ENCODE measurements at places on chromosomes 11 and 22.

DNA sequence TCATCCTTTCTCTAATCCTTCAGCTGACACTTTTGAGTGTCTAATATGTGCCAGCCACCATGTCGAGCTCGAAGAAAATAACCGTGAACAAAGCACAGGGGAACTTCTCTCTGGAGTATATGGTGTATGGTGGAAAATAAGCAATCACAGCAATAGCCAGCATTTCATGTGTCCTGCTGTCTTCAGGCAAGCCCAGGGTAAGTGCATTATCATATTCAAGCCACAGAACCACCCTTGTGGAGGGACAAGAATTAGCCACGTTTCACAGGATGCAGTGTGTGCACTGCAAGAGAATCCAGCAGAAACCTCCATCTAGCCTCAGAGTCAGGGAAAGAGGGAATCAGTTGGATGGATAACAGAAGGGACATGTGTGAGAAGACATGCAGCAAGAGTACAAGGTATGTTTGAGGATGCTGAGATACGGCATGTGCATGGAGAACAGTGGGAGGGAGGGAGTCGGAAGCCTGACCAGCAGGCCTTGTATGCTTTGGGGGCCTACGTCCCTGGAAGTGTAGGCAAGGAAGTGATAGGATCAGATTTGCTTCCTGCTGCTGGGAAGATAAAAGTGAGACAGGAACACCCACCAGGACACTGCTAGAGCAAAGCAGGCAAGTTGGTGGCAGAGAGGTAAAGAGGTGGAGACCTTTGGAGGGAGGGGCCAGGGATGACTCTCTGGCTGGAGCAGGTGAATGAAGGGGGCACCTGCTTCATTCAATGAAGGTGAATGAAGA is 14.7 kb upstream of the GNAZ start:
- no peaks in the 10 kb centered on the region for H3K4me1 ChIP-seq
- no peaks in the 10 kb centered on the region for H3K36me3 ChIP-seq
- no peaks in the 10 kb centered on the region for H3K27me3 ChIP-seq
- no peak overlapping the region for H3K4me3 ChIP-seq
- DNase-seq: no peak

DNA sequence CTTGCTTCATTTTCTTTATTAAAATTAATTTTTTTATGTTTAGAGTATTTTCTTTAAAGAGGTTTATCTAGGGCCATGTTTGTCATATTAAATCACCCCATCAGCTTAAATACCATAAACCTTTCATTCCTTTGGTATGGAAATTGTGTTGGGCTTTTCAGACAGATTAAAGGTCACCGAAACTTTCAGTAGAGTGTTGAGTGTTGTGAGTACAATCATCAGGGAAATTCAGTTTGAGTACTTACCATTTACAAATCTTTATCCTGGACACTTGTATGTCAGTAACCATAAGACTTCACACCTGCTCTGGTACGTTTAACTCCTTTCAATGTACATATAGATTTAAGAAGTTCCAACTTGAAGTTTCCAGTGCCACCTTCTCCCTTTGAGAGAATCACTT is 12.0 kb downstream of the PRMT3 start:
- H3K4me1 ChIP-seq: no peaks in the 10 kb centered on the region
- no peaks in the 10 kb centered on the region for H3K27me3 ChIP-seq
- no peak overlapping the region for H3K4me3 ChIP-seq
- peaks cover 3% of the 10 kb centered on the region for H3K36me3 ChIP-seq

GRCh38 chr11:107957109-107957588 is 28.9 kb downstream of the RAB39A start:
- no peak overlapping the region for H3K4me3 ChIP-seq
- DNase-seq: no peak
- H3K4me1 ChIP-seq: no peaks in the 10 kb centered on the region
- no peak overlapping the region for H3K27ac ChIP-seq

- H3K27ac ChIP-seq: no peak overlapping the region
- H3K4me3 ChIP-seq: no peak overlapping the region
- H3K36me3 ChIP-seq: no peaks in the 10 kb centered on the region
- DNase-seq: peak; percentile 62
- H3K4me1 ChIP-seq: peaks cover 13% of the 10 kb centered on the region
Measured at GRCh38 chr11:69950120-69950519, 128.0 kb upstream of the ANO1 start.

DNA sequence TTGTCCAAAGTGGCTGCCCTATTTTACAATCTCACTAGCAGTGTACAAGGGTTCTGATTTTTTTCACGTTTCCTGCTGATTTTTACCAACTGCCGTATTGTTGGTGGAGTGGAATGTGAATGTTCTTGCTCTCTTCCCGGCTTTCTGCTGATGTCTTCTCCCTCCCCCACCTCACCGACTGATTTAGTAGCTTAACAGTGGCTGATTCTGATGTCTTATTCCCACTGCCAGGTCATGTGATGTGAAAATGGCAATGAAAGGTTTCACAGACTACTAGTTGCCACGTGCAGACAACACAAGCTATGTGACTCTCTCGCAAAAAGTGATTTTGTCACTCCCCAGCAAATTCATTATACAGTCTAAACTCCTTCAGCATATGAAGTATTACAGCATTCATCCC is 17.3 kb upstream of the NEU3 start:
- no peaks in the 10 kb centered on the region for H3K27me3 ChIP-seq
- H3K4me1 ChIP-seq: no peaks in the 10 kb centered on the region
- no peak overlapping the region for H3K27ac ChIP-seq

DNA sequence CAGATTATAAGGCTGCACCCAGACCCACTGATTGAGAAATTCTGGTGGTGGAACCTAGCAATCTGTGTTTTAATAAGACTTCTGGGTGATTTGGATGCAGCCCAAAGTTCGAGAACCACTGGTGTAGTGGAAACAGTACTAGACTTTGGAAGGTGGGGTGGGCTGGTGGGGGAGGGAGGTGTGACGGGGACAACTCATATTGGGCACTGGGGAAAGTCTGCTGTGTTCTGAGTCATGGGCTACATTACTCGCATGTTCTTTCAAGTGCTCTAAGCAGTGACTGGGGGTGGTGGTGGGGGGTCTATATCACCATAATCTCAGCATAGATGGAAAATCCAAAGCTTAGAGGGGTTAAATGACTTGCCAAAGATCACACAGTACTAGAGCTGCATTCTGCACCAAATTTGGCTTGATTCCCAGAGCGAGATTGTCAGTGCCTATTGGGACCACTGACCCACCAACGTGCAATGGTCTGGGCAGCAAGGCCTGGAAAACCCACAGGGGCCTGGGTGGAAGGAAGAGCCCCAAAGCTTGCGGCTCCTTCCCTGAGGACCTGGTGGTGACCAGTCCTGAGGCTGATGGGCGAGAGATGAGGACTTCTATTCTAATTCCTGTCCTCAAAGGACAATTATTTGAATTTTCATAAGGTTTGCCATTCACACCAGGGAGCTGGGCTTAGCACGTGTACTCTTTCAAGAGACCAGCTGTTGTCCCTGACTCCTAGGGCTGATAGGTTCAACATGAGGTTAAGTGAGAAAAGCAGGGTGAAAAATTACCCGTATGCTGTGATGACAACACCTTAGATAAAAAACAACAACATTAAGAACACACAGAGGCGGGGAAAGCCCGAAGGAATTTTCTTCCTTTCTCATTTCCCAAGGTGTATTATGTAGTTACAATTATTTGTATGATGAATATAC is 77.5 kb upstream of the NARS2 start:
- no peak overlapping the region for H3K27ac ChIP-seq
- H3K4me3 ChIP-seq: no peak overlapping the region
- peaks cover 2% of the 10 kb centered on the region for H3K27me3 ChIP-seq

DNA sequence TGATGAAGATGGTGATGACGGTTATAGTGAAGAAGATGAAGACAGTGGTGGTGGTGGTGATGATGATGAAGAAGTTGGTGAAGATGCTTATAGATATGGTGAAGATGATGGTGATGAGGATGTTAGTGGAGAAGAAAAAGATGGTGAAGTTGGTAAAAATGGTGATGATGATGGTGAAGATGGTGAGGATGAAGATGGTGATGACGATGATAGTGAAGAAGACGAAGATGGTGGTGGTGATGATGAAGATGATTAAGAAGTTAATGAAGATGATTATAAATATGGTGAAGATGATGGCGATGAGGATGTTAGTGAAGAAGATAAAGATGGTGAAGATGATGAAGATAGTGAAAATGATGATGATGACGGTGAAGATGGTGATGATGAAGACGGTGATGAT is 25.2 kb upstream of the FGF3 start:
- no peak overlapping the region for H3K27ac ChIP-seq
- no peak for DNase-seq
- H3K27me3 ChIP-seq: peaks cover 20% of the 10 kb centered on the region

GRCh38 chr11:103628121-103628520 is 408.3 kb upstream of the DDI1 start:
- no peak overlapping the region for H3K4me3 ChIP-seq
- peaks cover 35% of the 10 kb centered on the region for H3K4me1 ChIP-seq
- no peak for DNase-seq
- H3K27me3 ChIP-seq: no peaks in the 10 kb centered on the region
- H3K36me3 ChIP-seq: no peaks in the 10 kb centered on the region

- H3K4me1 ChIP-seq: peaks cover 41% of the 10 kb centered on the region
- H3K27me3 ChIP-seq: no peaks in the 10 kb centered on the region
- peaks cover 7% of the 10 kb centered on the region for H3K36me3 ChIP-seq
- no peak for DNase-seq
Measured at GRCh38 chr11:96096360-96096759, 172.5 kb upstream of the MTMR2 start.

- DNase-seq: no peak
- H3K4me1 ChIP-seq: no peaks in the 10 kb centered on the region
- H3K36me3 ChIP-seq: no peaks in the 10 kb centered on the region
- H3K27ac ChIP-seq: no peak overlapping the region
- peaks cover 38% of the 10 kb centered on the region for H3K27me3 ChIP-seq
Measured at GRCh38 chr11:64667154-64667745, 55.7 kb downstream of the NRXN2 start.

- no peaks in the 10 kb centered on the region for H3K27me3 ChIP-seq
- DNase-seq: no peak
- H3K4me1 ChIP-seq: no peaks in the 10 kb centered on the region
- no peak overlapping the region for H3K4me3 ChIP-seq
Measured at GRCh38 chr11:92894197-92894596, 75.3 kb upstream of the MTNR1B start.

- no peaks in the 10 kb centered on the region for H3K36me3 ChIP-seq
- no peak for DNase-seq
- H3K27ac ChIP-seq: no peak overlapping the region
Measured at GRCh38 chr22:20235389-20235991, 32.6 kb downstream of the RTN4R start.

- H3K4me1 ChIP-seq: no peaks in the 10 kb centered on the region
- no peak for DNase-seq
- H3K4me3 ChIP-seq: no peak overlapping the region
Measured at GRCh38 chr11:83641511-83641910, 355.3 kb upstream of the CCDC90B start.

DNA sequence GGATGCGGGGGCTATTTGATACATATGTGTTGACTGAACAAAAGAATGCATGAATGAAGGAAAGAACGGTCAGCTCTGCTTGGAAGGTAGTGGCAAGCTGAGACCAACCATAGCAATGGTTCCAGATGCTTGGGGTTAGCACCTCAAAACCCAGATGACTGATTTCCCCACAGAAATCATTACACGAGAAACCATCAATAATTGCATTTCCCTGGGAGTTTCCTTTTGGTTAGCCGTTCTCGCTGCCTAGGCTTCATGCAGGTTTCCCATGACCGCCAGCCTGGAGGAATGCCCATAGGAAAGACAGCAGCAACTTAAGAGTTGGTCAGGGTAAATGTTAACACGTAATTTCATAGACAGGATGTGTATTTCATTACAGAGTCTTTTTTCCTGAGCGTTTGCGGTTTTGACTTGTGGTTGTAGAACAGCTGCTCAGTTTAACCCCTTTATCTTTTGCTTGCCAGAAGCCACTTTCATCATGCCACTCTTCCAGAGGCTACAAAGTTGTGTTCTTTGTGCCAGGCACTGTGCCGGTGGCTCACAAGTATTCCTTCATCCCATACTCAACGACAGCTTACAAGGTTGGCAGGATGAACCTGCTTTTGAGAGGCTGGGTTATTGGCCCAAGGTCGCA is 2.8 kb downstream of the IL17RA start:
- no peak for DNase-seq
- H3K4me3 ChIP-seq: no peak overlapping the region
- H3K4me1 ChIP-seq: peaks cover 7% of the 10 kb centered on the region
- H3K27ac ChIP-seq: no peak overlapping the region
- no peaks in the 10 kb centered on the region for H3K36me3 ChIP-seq

GRCh38 chr11:1876361-1877063 is 15.2 kb downstream of the PRR33 start:
- no peaks in the 10 kb centered on the region for H3K36me3 ChIP-seq
- peaks cover 15% of the 10 kb centered on the region for H3K4me1 ChIP-seq
- H3K27me3 ChIP-seq: peaks cover 1% of the 10 kb centered on the region
- H3K27ac ChIP-seq: no peak overlapping the region

- no peaks in the 10 kb centered on the region for H3K27me3 ChIP-seq
- H3K4me3 ChIP-seq: no peak overlapping the region
- H3K4me1 ChIP-seq: no peaks in the 10 kb centered on the region
- H3K36me3 ChIP-seq: no peaks in the 10 kb centered on the region
- DNase-seq: no peak
Measured at GRCh38 chr11:97502201-97502600, 1112.4 kb downstream of the JRKL start.

GRCh38 chr11:10913075-10913474 is 55.2 kb upstream of the ZBED5 start:
- DNase-seq: no peak
- no peak overlapping the region for H3K4me3 ChIP-seq
- H3K4me1 ChIP-seq: peaks cover 27% of the 10 kb centered on the region
- no peaks in the 10 kb centered on the region for H3K27me3 ChIP-seq
- no peaks in the 10 kb centered on the region for H3K36me3 ChIP-seq

DNA sequence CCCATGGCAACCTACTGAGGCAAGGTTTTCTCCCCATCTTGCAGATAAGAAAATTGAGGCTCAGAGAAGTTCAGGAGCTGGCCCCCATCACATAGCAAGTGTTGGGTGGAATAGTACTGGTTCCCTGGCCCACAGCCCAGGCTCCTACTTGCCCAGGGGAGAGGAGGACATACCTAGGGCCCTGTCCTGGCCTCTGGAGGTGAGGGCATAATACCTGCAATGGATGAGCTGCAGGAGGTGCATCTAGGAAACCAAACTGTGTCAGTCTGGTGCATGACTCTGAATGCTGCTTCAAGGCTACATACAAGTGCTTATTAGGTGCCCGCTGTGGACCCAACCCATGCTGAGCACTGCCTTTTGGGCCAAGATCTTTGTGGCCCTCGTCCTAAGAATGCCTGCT is 40.0 kb upstream of the TPBGL start:
- no peaks in the 10 kb centered on the region for H3K36me3 ChIP-seq
- peak; percentile 62 for DNase-seq

DNA sequence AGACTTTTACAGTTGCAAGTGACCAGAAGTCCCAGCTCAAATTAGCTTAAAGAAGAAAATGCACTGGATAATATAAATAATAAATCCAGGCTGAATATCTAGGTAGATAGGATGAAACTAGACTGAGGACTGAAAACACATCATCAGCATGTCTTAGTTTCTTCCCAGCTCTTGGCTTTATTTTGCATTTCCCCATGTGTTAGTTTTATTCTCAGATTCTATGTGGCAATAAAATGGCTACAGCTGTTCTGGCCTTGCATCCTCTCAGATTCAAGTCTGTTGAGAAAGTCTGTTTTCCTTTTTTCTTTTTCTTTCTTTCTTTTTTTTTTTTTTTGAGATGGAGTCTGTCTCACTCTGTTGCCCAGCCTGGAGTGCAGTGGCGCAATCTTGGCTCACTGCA is 22.6 kb upstream of the CAT start:
- no peak overlapping the region for H3K4me3 ChIP-seq
- H3K27ac ChIP-seq: no peak overlapping the region
- no peak for DNase-seq
- peaks cover 10% of the 10 kb centered on the region for H3K27me3 ChIP-seq
- no peaks in the 10 kb centered on the region for H3K4me1 ChIP-seq

- no peak for DNase-seq
- H3K36me3 ChIP-seq: no peaks in the 10 kb centered on the region
Measured at GRCh38 chr11:88359114-88359513, 21.6 kb upstream of the CTSC start.

Measured in osteoblast (primary cell).